Naive B cell (primary cell): ENCODE measurements at places on chromosomes 3 and 15.

DNA sequence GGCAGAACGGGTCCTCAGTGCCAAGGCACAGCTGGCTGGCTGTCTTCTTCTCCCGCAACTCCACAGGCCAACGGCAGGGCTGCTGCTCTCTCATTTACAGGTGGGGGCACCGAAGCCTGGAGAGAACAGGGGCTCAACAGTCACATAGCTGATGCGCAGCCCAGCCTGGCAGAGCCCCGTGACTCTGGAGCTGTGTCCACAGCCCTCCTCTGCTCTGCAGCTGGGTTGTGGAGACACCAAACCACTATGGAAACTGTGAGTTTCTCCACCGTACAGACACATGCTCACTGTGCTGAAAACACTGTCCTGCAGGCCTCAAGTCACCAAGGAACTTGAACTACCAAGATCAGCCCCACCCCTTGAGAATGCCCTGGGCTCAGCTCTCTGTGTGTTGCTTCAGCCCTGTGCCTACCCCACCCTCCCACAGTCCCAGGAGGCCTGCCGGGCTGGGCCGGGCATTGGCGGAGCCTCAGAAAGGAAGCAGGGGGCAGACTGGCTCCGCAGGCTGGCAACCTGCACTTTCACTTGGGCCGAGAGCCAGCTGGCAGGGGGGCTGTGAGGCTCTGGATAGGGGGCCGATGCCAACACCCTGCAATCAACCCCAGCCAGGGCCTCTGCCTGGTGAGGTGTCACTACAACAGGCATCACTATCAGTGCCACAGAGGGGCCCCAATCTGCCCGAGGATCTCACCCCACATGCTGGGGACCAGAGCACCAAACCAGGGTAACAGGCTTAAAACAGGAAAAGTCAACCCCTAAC lies 113.7 kb upstream of the RPL32 start:
- H3K27ac ChIP-seq, result peak overlapping the region; percentile 94
- DNase-seq, result peak; percentile 87
- H3K4me1 ChIP-seq, result peaks cover 88% of the 10 kb centered on the region
- peak overlapping the region; percentile 85 for H3K4me3 ChIP-seq

- no peaks in the 10 kb centered on the region for H3K27me3 ChIP-seq
- no peaks in the 10 kb centered on the region for H3K36me3 ChIP-seq
- peak overlapping the region; percentile 99 for H3K4me3 ChIP-seq
- DNase-seq, result peak; percentile 68
- peak overlapping the region; percentile 99 for H3K27ac ChIP-seq
Measured at GRCh38 chr15:68818769-68819494, 1.8 kb downstream of the ANP32A start.

DNA sequence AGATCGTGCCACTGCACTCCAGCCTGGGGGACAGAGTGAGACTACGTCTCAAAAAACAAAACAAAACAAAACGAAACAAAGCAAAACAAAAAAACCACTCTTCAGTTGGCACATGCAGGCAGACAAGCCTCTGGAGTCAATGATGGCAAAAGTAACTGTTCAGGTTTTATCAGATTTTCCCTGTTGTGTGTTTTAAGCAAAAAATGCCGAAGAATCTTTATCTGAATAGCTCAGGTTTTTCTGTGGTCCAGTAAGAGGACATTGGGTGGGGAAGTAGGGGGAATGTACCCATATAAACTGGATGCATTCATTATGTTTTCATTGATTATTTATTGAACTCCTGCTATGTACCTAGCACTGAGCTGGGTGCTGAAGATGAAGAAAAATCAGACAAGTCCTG lies 20.8 kb upstream of the BCL2A1 start:
- no peaks in the 10 kb centered on the region for H3K36me3 ChIP-seq
- no peak for DNase-seq
- no peak overlapping the region for H3K27ac ChIP-seq
- H3K27me3 ChIP-seq, result peaks cover 18% of the 10 kb centered on the region
- peaks cover 7% of the 10 kb centered on the region for H3K4me1 ChIP-seq

DNA sequence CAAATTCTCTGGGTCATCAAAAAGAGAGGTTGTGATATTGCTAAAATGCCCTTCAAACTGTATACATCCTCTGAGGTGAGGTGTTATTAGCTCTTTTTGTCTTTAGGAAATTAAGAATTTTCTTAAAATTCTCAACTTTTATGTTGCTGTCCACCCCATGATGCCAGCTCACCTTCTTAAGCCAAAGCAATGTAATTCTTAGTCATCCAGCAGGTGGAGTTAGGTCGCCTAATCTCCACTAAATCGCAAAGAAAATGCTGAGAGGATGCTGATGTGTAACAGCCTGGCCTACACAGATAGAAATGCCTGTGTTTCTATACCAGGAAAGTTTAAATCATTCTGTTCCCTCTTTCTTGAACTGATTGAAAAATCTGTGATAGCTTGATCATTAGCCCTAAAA lies 770.2 kb upstream of the ALCAM start:
- no peak overlapping the region for H3K4me3 ChIP-seq
- no peaks in the 10 kb centered on the region for H3K4me1 ChIP-seq
- H3K27ac ChIP-seq, result no peak overlapping the region
- H3K36me3 ChIP-seq, result no peaks in the 10 kb centered on the region
- no peaks in the 10 kb centered on the region for H3K27me3 ChIP-seq
- DNase-seq, result peak; percentile 25

- DNase-seq, result peak; percentile 43
- H3K36me3 ChIP-seq, result no peaks in the 10 kb centered on the region
- peak overlapping the region; percentile 99 for H3K4me3 ChIP-seq
- no peaks in the 10 kb centered on the region for H3K27me3 ChIP-seq
- peaks cover 49% of the 10 kb centered on the region for H3K4me1 ChIP-seq
Measured at GRCh38 chr15:58748040-58748851, 1.3 kb downstream of the ADAM10 start.

GRCh38 chr3:160768918-160769317 lies 12.9 kb downstream of the PPM1L start:
- no peaks in the 10 kb centered on the region for H3K4me1 ChIP-seq
- no peaks in the 10 kb centered on the region for H3K36me3 ChIP-seq
- no peaks in the 10 kb centered on the region for H3K27me3 ChIP-seq
- no peak overlapping the region for H3K4me3 ChIP-seq
- no peak for DNase-seq

GRCh38 chr3:23900744-23901143 lies 16.0 kb downstream of the NKIRAS1 start:
- H3K27me3 ChIP-seq, result no peaks in the 10 kb centered on the region
- H3K27ac ChIP-seq, result no peak overlapping the region
- H3K4me1 ChIP-seq, result peaks cover 3% of the 10 kb centered on the region
- H3K36me3 ChIP-seq, result peaks cover 26% of the 10 kb centered on the region
- H3K4me3 ChIP-seq, result no peak overlapping the region

GRCh38 chr3:186360779-186361178 lies 1.3 kb downstream of the DGKG start:
- peak overlapping the region; percentile 43 for H3K27ac ChIP-seq
- H3K27me3 ChIP-seq, result peaks cover 50% of the 10 kb centered on the region
- H3K4me3 ChIP-seq, result peak overlapping the region; percentile 80
- DNase-seq, result no peak
- no peaks in the 10 kb centered on the region for H3K36me3 ChIP-seq

DNA sequence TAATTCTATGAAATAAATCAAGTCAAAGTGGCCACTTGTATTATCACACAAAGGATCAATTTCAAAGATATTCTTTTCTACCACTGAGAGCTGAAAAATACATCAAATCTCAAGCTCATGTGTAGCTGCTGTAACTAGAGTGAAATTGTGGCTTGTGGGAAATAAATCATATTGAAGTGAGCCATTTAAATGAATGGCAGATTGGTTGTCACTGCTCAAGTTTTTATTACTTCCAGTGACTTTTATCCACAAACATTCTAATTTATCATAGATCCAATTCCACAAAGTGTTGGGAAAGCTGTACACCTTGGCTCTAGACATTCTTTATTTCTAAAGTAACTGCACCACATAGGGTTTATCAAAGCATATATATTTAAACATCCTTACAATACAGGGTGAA lies 285.4 kb downstream of the CNTN3 start:
- H3K27ac ChIP-seq, result no peak overlapping the region
- no peak overlapping the region for H3K4me3 ChIP-seq
- H3K36me3 ChIP-seq, result no peaks in the 10 kb centered on the region
- no peaks in the 10 kb centered on the region for H3K27me3 ChIP-seq
- no peaks in the 10 kb centered on the region for H3K4me1 ChIP-seq

DNA sequence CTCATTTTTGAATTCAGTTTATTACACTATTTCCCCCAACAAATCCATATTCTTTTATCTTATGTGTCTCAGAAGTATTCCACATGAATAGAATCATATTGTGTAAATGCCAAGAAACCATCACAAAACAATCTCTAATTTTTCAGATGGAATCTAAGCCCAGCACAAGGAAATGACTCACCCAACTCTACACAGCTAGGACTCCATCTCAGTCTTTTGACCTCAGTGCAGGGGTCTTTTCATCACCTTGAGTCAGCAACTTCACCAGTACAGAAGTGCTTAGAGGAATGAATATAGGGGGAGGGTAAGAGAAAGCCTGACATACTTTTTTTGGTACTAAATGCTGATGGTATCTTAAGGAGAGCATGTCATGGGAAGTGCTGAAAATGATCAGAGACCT lies 169.3 kb upstream of the LRRN1 start:
- no peaks in the 10 kb centered on the region for H3K4me1 ChIP-seq
- H3K36me3 ChIP-seq, result no peaks in the 10 kb centered on the region
- H3K27ac ChIP-seq, result no peak overlapping the region
- H3K27me3 ChIP-seq, result no peaks in the 10 kb centered on the region
- H3K4me3 ChIP-seq, result no peak overlapping the region

DNA sequence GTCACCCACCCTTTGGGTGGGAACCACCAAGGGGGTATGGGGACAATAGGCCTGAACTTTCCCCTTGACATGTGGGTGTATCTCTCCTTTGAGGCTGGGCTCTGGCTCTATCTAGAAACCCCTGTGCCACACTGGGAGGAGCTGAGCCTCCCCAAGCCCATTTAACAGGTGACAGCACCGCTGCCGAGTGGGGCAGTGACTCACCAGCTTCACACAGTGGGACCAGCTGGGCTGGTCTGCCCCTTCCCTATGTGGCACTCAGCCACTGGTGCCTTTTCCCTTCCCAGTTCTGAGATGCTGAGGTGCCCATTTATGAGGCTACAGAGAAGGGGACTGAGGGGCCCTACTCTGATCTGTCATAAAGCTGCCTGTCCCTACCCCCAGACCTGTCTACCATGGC lies 5.1 kb downstream of the PSTPIP1 start:
- H3K27ac ChIP-seq, result no peak overlapping the region
- peaks cover 57% of the 10 kb centered on the region for H3K4me1 ChIP-seq
- no peaks in the 10 kb centered on the region for H3K27me3 ChIP-seq
- H3K4me3 ChIP-seq, result no peak overlapping the region

- H3K36me3 ChIP-seq, result peaks cover 8% of the 10 kb centered on the region
- no peak for DNase-seq
- no peak overlapping the region for H3K4me3 ChIP-seq
- no peaks in the 10 kb centered on the region for H3K4me1 ChIP-seq
- no peak overlapping the region for H3K27ac ChIP-seq
Measured at GRCh38 chr3:111336511-111336910, 205.5 kb upstream of the CD96 start.

DNA sequence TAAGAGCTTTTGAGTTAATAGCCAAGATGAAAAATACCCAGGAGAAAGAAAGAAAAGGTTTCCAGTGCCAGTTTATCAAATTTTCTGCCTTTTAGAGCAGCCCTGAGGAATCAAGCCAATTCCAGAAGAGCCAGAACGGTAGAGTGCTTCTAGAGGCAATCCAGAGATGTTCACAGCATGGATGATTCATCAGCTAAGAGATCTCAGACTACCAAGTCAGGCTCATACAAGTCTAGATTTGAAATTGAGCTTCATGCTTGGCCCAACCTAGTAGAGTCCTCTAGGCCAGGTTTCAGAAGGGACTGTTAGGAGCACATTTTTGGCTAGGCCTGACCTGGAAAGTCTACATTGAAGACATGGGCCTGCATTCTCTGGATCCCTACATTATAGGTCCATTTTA lies 15.5 kb downstream of the WDR48 start:
- H3K36me3 ChIP-seq, result peaks cover 25% of the 10 kb centered on the region
- H3K4me3 ChIP-seq, result no peak overlapping the region
- H3K27ac ChIP-seq, result peak overlapping the region; percentile 12
- no peaks in the 10 kb centered on the region for H3K27me3 ChIP-seq
- peaks cover 13% of the 10 kb centered on the region for H3K4me1 ChIP-seq
- no peak for DNase-seq

DNA sequence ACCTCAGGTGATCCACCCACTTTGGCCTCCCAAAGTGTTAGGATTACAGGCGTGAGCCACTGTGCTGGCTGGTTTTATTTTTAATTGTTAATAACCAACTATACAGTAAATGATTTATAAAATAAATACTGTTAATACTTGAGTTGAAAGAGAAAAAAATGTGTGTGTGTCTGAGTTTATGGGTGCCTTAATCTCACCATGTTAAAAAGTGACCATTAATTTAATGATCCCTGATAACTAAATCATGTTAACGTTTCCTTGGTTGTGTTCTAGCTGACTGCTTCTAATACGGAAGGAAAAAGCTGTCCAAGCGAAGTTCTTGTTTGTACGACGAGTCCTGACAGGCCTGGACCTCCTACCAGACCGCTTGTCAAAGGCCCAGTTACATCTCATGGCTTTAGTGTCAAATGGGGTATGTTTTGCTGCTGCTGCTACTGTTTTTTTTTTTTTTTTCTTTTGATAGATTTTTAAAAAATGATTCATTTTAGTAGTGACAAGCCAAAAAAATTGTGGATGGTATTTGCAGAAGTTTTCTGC lies 113.5 kb downstream of the GHSR start:
- no peaks in the 10 kb centered on the region for H3K4me1 ChIP-seq
- no peak overlapping the region for H3K27ac ChIP-seq
- no peak for DNase-seq
- H3K27me3 ChIP-seq, result no peaks in the 10 kb centered on the region
- no peaks in the 10 kb centered on the region for H3K36me3 ChIP-seq

DNA sequence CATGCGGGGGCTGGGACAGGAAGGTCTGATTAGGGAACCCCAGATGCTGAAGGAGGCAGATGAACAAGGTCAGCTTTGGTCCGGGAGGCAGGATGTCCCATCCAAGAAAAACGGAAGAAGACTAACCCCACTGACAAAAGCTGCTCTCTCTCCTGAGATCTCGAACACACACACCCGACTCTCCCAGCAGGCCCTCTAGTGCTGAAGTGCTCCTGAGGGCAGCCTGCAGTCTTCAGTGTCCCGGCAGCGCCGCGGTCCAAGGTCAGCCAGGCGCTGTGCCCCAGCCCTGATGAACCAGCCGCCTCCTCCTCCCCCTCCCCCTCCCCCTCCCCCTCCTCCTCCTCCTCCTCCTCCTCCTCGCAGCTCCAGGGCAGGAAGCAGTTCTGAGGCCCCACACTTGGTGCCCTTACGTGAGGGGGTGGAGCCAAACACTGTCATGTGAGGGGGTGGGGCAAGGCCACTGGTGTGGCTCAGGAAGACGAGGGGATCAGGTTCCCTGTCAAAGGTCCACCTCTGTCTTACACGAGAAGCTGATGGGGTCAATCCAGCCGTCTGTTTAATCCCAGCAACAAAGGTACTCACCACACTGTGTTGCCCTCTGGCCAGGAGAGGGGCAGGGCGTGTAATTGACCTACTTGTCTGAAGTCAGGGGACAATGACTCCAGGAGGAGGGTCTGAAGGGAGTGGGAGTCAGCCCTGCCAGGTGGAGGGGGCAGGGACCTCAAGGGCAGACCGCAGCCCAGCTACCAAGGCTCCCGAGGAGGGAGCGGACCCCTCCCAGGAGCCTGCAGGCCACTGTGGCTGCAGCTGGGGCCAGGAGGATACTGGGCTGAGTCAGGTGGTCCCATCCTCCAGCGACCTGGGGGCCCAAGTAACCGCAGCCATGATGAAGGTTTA lies 34.3 kb downstream of the PRR23E start:
- peaks cover 9% of the 10 kb centered on the region for H3K36me3 ChIP-seq
- no peaks in the 10 kb centered on the region for H3K4me1 ChIP-seq
- H3K27me3 ChIP-seq, result peaks cover 5% of the 10 kb centered on the region
- DNase-seq, result no peak
- no peak overlapping the region for H3K27ac ChIP-seq
- H3K4me3 ChIP-seq, result no peak overlapping the region

- H3K27me3 ChIP-seq, result peaks cover 14% of the 10 kb centered on the region
- H3K36me3 ChIP-seq, result no peaks in the 10 kb centered on the region
- H3K27ac ChIP-seq, result peak overlapping the region; percentile 44
- peaks cover 27% of the 10 kb centered on the region for H3K4me1 ChIP-seq
Measured at GRCh38 chr3:195081242-195081963, 189.6 kb downstream of the XXYLT1 start.
